Naive B cell (primary cell): ENCODE measurements at places on chromosomes 12 and 14.
A peak's percentile ranks its signal among the peaks of the same experiment; 100 is the strongest.

- DNase-seq = no peak
Observed at GRCh38 chr12:70196811-70197281, 46.4 kb upstream of the CNOT2 start.

- no peak for DNase-seq
Observed at GRCh38 chr12:110796952-110797351, 49.8 kb upstream of the CCDC63 start.

- DNase-seq = no peak
Observed at GRCh38 chr12:114481200-114481535, 75.2 kb upstream of the TBX5 start.

- peak; percentile 34 for DNase-seq
Observed at GRCh38 chr12:120677765-120678473, 9.0 kb upstream of the MLEC start.

GRCh38 chr12:26278666-26279065, 83.3 kb downstream of the SSPN start:
- DNase-seq = no peak

DNA sequence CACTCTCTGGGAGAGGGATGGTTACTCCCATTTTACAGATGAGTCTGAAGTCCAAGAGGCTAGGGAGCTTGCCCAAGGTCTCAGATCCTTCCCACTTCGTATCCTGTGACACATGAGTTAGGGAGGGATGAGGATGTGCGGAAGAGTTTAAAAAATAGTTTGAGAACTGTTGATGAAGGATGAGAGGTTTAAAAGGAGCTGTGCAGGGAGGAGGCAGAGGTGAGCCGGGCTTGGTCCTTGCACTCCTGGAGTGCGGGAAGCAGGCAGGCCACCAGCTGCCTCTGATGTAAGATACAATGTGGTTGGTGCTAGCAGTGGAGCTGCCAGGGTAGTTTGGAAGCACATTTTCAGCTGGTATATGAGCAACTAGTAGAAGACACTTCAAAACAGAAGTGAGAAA, 46.5 kb downstream of the TSPAN9 start:
- no peak for DNase-seq

- DNase-seq = peak; percentile 33
Observed at GRCh38 chr12:14416658-14417057, 51.2 kb downstream of the ATF7IP start.

- no peak for DNase-seq
Observed at GRCh38 chr12:56160193-56160763, 2.1 kb downstream of the MYL6 start.

DNA sequence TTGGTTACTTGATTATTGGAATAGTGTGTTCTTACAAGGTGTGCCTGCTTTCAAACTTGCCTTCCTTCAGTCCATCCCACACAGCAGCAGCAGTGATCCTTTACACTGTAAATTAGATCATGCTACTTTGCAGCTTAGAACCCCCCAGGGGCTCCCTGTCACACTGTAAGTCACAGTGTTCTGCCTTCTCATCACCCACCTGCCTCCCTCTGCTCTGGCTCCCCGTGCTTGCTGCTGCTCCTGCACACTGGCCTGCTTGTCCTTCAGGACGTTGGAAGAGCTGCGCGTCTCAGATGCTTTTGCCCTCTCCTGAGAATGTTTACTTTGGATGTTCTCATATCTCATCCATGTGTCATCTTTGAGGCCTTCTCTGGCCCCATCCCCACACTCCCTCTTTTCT, 27.3 kb downstream of the ZC3H14 start:
- DNase-seq = no peak

DNA sequence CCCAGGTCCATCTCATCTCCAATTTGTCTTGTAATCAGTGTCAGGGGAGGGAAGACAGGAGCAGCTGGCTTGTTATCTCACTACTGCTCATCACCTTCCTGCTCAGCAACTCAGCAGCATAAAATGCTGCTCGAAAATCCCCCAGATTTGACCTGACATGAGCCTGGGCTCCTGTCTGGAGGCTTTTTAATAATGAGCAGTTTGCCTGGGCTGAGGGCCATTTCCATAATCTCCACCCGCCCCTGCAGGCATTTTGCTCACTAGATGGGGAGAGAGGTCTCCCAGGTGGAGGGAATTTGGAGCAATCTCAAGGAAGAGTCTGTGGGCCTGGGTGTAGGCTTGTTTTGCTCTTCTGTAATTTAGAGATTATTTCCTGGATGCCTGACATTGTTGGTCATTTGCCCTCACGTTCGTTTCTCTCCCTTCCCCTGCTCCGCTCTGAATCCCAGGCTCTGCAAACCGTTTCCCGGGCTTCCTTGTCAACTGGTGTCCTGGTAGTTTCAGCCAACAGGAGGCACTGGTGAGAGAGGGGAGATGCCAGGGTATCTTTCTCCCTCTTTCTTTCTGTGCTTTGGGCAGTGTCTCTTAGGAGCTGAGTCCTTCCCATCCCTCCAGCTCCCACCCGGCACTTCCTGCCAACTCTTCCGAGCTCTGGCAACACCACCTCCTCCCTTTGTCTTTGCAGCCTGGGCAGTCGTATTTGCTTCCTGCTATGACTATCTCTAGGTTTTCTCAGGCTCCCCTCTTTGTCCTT, 299.2 kb downstream of the GLT1D1 start:
- no peak for DNase-seq

DNA sequence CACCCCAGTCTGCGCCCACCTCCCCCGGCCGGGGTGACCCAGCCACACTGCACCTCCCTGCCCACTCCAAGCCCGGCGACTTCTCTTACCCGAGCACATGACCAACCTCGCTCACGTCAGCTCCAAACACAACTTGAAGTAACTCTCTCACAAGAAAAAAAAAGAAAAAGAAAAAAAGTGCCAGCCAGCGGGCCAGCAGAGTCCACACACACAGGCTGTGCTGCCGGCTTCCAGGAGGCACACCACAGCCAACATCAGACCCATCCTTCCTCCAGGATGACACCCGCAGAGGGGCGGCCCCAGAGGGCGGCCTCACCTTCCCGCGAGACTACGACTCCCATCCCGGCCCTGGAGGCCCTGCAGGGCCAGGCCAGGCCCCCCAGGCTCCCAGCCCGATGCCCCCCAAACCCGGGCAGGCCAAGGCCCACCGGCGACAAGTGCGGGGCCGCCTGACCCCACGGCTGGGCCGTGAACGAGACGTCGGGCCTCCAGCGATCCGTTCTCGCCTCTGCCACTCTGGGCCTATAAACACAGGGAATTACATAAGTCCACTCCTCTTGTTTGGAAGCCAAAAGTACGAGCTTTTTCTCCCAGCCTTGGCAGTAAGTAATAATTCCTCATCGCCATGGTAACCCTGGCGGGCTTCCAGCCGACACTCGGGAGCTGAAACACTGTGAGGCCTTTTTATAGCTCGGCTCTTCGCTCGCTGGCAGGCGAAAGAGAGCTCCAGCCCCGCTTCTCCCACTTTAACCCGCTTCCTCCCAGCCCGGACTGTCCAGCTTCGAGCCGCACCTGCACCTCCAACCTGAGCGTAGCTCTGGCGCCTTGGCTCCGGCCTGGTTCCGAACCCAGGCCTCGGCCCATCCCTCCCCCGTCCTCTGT, 49.1 kb downstream of the NCOR2 start:
- DNase-seq = no peak

- DNase-seq = peak; percentile 79
Observed at GRCh38 chr12:46108721-46109120, 118.3 kb upstream of the SCAF11 start.

DNA sequence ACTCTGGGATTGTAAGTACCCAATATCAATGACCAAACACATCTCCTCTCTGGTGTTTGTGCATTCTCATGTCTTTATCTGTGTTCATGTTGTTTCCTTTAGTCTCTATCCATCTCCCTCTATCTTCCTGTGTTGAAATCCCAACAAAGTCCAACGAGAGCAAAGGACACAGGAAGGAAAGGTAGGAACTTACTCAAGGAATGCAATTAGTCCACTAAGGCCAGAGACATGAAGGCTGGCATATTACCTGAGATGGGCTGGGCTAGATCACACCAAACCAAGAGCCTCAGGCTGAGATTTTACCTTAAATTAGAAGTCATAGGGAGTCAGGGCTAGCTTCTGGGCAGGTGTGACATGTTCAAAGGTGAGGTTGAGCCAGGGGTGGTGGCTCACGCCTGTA, 14.3 kb upstream of the LGALS3 start:
- DNase-seq = no peak

- peak; percentile 35 for DNase-seq
Observed at GRCh38 chr12:47741340-47741703, 16.0 kb upstream of the ENDOU start.

DNA sequence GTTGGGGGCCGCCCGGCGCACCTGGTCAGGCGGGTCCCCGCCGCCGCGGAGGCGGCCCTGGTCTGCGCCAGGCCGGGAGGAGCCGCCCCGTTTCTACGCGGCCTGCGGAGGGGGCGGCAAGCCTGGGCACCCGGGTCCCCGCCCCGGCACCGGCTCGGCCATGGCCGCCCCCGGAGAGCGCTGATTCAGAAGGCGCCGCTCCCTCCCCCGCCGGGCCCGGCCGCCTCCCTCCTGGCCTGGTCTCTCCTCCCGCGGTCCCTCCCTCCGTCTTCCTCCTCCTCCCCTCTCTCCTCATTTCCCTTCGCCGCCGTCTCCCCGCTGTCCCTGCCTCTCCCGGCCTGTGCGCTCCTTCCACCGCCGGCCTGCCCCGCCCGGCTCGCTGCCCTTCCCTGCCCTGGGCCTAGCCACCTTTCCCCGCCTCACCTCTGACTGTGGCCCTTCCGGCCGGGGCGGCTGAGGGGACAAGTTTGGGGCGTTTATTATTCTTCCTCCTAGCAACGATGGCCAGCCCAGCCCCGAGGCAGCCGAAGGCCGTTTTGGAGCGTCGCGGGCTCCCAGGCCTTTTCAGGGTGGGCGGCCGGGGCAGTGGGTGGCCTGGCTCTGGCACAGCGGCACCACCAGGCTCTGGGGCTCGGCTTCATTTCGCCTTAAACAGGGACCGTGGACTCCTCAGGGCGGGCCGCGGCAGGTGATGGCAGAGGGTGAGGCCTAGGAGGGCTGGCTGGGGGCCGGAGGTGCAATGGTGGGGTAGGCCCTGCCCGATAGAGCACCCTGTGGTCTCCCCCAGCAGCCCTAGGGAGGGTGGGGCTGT, 768 bp downstream of the CEP170B start:
- no peak for DNase-seq

- DNase-seq = no peak
Observed at GRCh38 chr14:61140872-61141271, 140.3 kb downstream of the TMEM30B start.

- DNase-seq = peak; percentile 3
Observed at GRCh38 chr14:96039633-96040311, 610 bp downstream of the C14orf132 start.
